ENCODE measurements at places on chromosomes 2 and 18.

- peak; percentile 16 for DNase-seq
Observed at GRCh38 chr2:216142540-216142939, 33.4 kb downstream of the XRCC5 start.

DNA sequence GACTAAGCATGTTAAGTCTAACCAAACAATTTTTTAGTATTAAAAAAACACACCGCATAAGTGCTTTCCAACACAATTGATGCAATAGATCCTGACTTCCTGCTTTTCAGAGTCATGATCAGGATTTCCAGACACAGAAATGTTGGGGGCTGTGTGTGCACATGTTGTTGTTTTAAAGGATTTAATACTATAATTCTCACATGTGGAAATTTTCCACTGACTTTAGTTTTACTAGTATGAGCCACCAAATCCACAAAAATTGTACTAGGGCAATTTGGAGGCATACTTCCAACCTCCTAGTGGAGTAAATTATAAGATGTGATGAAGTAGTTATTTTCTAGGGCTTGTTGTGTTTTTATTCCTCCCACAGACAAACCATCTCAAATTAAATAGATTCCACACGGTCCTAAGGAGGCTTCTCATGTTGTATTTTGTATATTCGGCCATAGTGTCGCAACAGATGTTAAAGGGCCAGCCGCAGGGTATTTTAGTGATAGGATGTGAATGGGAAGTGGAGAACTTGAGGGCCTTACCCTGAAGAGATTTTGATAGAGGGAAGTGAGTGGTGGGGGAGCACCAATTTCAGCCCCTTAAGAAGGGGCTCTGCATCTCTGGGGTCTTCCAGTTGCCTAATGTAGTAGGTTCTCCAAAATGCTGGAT is 108.9 kb upstream of the KLF7 start:
- peak; percentile 71 for DNase-seq

DNA sequence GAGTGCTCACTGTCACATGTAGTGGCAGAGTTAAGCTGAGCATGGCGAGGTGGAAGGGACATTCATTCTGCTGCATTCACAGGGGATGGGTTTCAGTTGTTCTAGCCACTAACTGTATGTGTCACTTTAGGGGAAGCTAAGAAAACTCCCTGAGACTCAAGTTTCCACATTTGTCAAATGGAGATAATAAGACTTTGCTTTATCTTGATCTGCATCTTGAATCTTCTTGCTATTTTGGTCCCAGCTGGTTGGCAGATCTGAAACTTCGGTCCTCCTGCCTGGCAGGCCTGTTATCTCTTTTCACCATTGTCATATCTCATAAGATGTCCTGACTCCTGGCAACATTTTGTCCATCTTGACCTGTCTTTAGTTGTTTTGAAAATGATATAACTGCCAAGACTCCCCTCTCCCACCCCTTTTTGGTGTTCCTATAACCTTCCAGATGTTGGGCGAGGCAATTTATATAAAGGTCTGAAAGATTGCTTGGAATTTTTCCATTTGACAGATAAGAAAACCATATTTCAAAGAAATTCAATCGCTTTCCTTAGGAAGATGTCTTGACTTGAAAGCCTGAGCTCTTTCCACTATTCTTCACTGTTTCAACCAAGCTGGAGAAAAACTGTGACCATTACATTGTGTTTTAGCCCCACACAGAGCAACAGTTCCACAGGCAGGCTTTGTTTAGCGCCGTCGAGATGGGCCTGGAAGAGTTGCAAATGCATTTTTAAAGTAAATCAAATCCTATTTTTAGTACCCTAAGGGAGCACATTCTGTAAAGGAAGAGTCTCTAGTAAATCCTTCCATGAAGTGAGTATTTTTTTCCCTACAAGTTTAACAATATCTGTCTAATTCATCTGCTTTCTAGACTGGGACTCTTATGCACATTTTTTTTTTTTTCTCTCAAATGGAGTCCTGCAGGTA is 33.4 kb downstream of the MYCN start:
- DNase-seq, result no peak

DNA sequence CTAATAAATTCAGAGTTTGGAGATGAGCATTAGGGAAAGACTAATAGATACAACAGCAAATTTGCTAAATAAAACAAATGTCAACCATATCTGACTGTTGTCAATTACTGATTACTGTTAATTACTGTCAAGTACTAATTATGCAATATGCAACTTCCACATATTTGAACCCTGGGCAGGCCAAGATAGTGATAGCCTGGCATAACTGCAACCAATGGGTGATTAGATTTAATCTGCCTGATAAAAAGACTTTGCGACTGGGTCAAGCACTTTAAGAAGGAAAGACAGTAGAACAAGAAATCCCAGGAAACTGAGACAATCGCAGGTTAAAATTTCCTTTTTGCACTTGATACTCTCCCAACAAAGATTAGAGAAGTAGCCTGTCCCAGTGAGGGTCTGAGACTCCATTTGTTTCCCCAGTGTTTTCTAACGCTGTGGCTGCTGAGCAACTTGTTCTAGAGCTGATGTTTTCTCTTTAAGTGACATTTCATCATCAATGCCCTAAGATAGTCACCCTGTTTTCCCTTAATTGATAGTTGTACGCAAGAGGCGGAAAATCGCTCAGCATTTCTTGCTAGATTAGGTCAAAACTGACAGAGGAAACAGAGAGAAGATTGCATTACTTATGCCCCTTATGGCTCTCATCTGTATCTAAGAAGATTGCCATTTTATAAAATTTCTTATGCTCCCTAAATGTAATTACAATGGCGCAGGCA is 17.8 kb downstream of the ARHGAP15 start:
- DNase-seq, result no peak

Measured in stromal cell of bone marrow (primary cell).